ENCODE measurements at places on chromosomes 7 and 10.

DNA sequence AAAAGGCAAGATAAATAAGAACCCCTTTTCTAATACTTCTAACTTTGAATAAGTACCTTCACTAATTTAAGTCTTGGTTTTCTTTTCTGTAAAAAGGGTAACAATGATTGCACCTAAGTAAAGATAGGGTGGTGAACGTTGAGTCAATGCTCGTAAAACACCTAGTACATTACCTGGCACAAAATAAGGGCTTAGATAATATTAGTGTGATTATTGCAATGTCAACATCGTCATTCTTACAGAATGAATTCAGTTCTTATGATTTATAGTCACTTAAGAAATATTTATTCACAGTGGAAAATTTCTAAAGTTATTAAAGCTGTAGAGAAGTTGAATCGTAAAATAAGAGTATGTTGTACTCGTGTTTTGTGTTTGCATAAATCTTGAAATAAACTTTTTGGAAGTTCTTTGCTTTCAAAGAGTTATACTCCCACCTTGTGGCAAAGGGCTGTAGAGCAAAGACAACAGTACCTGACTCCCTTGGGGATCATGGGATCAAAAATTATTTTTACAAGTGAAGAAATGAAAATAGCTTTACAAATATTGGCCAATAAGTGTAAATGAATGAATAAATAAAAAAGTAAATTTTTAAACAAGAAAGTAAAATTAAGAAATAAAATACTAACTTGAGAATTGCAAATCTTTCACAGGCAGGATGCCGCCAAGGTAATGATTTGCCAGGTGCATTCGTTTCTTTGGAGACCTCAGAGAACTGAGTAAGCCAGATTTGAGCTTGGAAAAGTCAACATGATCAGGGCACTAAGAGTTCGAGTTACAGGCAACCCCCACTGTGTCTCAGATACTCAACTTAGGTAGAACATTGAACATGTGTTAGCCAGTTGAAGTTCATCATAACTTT is 285.8 kb upstream of the CACNA2D1 start:
- peak; percentile 70 for ATAC-seq

GRCh38 chr10:103692436-103692951 is 162.9 kb downstream of the SH3PXD2A start:
- ATAC-seq, result no peak

- ATAC-seq, result no peak
Observed at GRCh38 chr7:116895849-116896248, 33.5 kb downstream of the CAPZA2 start.

DNA sequence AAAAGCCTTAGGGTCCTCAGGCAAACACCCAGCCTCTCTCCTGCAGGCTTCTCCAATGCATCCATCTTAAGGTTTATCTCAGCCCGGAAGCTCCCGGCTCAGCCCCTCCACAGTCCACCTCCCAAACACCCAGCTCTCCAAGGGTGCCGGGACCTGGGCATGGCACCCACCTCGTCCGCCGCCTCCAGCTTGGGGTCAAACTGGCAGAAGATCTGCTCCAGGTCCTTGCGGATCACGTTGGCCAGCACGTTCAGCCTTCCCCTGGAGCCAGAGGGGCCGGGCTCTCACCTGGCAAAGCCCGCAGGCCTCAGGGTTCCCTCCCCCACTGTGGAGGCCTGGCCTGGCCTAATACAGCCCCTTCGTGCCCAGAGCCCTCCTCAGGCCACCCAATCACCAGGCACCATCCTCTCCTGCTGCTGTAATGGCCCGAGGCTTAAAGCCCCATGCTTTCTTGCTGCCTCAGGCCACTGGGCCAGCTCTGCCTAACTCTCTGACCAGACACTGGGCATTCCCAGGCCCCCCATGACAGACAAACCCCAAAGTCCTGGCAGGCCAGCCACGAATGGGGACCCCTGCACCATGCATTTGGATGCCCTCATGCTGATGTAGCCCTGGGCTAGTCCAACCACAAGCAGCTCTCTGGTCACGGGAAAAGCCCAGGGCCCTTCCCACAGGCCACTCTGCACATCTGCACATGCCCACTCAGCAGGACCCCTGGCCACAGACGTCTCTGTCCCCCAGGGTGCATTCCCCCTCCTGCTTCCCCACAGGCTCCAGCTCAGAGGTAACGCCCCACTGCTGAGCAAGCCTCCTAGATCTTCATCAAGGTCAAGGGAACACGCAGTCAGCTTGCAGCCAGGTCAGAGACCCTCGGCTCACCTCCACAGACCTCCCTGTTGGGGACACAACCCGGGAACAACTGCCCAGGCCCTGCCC is 12.3 kb downstream of the OGDHL start:
- no peak for ATAC-seq

- no peak for ATAC-seq
Observed at GRCh38 chr7:2181077-2181854, 51.5 kb downstream of the MAD1L1 start.

DNA sequence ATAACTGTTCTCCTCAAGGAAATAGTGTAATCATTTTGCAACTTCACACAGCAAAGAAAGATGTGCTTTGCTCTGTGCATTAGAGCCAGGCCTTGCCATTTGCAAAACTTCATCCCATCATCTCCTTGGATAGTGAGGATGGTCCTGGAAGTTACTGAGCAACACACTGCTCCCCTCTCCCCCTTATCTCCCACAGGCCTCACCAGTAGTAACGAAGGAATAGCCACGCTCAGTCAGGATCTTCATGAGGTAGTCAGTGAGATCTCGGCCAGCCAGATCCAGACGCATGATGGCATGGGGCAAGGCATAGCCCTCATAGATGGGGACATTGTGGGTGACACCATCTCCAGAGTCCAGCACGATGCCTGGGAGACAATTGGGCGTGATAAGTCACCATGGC is 11.5 kb downstream of the ACTA2 start:
- ATAC-seq, result no peak

DNA sequence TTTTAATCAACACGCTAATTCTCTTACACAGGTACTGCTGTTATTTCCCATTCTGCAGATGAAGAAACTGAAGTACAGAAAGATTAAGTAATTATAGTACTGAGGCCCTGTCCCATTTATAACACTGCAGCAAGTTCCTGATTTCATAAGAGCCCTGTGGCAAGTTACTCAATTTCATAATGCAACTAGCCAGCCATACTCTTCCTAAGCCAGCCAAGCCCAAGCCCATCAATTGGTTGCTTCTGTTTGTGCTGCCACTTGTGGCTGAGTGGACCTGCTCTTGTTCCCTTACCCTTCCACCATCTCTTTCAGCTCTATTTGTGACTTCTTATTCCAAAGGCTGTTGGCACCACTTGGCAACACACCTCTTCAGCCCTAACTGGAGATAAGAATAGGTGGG is 19.7 kb upstream of the PRPF18 start:
- ATAC-seq, result no peak

- peak; percentile 26 for ATAC-seq
Observed at GRCh38 chr10:14056610-14057332, 274.0 kb downstream of the FRMD4A start.

GRCh38 chr10:117627561-117627960 is 85.0 kb downstream of the EMX2 start:
- no peak for ATAC-seq

GRCh38 chr10:93465806-93466675 is 16.1 kb downstream of the MYOF start:
- peak; percentile 80 for ATAC-seq

DNA sequence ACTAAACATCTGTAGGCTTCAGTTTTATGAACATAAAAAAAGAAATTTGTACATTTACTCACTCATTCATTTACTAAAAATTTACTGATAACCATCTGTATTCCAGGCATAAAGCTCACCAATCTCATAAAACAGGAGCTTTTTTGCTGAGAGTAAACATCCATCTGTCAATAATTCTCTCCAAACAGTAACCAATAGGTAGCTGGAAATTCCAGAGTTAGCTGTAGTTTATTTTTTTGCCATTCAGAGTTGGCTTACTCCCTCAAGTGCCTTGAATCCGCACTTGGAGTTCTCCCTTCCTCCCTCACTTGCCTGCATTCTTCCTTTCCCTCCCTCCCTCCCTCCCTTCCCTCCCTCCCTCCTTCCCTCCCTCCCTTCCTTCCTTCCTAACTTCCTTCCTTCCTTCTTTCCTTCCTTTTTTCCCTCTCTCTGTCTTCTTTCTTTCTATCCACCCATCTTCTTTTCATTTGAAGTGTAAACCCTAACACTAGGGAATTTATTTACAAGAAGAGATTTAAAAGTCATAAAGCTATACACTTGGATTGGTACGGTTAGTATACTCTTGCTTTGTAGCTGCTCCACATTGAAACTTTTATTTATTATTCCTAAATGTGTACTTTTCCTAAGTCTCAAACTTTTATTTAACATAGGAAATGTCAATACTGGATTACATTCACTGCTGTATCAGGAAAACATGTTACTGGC is 44.6 kb upstream of the BICC1 start:
- ATAC-seq, result no peak

- no peak for ATAC-seq
Observed at GRCh38 chr10:98135222-98135899, 904 bp downstream of the R3HCC1L start.

- ATAC-seq, result peak; percentile 38
Observed at GRCh38 chr7:111089822-111090426, 1.0 kb upstream of the LRRN3 start.

GRCh38 chr10:114301951-114302710 is 63.1 kb downstream of the VWA2 start:
- ATAC-seq, result no peak

GRCh38 chr10:43355749-43356371 is 15.6 kb upstream of the FXYD4 start:
- ATAC-seq, result peak; percentile 39

Data from SK-N-SH treated with all-trans-retinoic acid at 6 μM for 48 hours (cell line).